ENCODE measurements at places on chromosomes 16 and 17. TPM values are rescaled to one million over a fixed set of nuclear protein-coding genes. Genes with fewer than 3 reads are reported as not detected.
A peak's percentile ranks its signal among the peaks of the same experiment; 100 is the strongest.

DNA sequence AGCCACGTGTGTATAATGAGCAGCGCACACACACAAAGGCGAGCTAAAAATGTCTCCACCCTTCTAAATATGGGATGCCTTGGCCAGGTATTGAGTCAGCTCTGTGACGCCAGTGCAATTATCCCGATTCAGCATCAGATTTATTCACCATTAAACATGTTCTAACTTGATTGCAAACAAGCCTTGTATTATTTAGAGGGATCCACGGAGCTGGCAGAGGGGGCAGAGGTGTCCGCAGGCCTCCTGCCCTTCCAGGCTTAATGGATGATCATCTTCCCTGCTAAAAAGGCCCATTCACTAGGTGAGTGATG, 591.7 kb downstream of the MAF start:
- DNase-seq = no peak
- no peaks in the 10 kb centered on the region for H3K36me3 ChIP-seq
- H3K27me3 ChIP-seq = no peaks in the 10 kb centered on the region
- H3K4me3 ChIP-seq = no peak overlapping the region

DNA sequence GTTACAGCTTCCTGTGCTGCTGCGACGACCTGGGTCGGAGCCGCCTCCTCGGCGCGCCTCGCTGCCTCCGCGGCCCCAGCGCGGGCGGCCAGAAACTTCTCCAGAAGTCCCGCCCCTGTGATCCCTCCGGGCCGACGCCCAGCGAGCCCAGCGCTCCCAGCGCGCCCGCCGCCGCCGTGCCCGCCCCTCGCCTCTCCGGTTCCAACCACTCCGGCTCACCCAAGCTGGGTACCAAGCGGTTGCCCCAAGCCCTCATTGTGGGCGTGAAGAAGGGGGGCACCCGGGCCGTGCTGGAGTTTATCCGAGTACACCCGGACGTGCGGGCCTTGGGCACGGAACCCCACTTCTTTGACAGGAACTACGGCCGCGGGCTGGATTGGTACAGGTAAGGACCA, 746 bp downstream of the HS3ST2 start:
- peaks cover 19% of the 10 kb centered on the region for H3K27me3 ChIP-seq
- peak overlapping the region; percentile 74 for H3K4me3 ChIP-seq
- H3K27ac ChIP-seq = no peak overlapping the region
- H3K36me3 ChIP-seq = no peaks in the 10 kb centered on the region

DNA sequence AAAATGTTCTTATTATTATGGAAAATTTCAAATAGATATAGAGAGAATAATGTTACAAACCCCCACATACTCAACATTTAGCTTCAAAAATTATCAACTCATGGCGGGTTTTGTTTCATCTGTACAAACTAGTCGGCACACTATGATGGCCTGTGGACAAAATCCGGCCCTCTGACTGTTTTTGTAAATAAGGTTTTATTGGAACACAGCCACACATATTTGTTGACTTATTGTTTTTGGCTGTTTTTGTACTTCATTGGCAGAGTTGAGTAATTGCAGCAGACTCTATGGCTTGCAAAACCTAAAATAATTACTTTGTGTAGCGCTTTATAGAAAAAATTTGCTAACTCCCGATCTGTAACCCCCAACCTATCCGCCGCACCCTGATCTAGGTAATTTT, 41.4 kb upstream of the CLEC18A start:
- H3K36me3 ChIP-seq = no peaks in the 10 kb centered on the region
- no peak overlapping the region for H3K4me3 ChIP-seq
- H3K27ac ChIP-seq = no peak overlapping the region

Gene RAB40C
- 17.8 TPM for total RNA-seq

Gene APOH
- total RNA-seq = not detected

- no peaks in the 10 kb centered on the region for H3K36me3 ChIP-seq
- H3K27ac ChIP-seq = no peak overlapping the region
- no peaks in the 10 kb centered on the region for H3K4me1 ChIP-seq
- no peak for DNase-seq
- no peak overlapping the region for H3K4me3 ChIP-seq
These were observed 204.8 kb upstream of the COX10 start for GRCh38 chr17:13864521-13864920.

DNA sequence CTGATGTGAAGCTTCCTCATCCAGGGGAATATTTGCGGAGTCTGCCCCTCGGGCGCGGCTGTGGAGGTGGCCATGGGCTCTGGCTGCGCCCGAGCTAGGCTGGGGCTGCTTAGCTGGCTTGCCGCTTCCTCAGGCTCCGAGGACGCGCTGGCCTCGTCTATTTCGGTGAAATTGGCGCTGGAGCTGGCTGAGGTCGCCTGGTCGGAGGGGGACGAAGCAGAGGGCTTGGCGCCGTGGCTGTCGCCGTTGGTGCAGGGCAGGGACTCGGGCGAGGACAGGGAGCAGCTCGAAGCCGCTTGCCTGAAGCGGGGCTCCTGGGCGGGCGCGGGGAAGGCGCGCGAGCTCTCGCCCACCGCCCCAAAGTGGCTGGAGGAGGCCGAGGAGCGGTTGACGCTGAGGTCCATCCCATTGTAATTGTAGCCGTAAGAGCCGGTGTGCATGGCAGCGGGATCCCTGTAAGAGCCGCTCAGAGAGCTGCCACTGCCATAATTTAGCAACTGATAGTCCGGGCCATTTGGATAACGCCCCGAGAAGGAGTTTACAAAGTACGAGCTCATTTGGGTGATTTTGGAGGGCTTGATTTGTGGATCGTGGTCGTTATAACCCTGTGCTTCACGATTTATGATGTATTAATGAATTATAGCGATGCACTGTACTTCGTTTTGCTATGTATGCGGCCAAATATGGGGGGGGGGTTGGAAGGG, at the start of gene HOXB5:
TSS of gene HOXB5 (minus strand) at position 654 of the 704 bp plus-strand sequence. CDS start at position 557, 97 bp downstream.
- no peaks in the 10 kb centered on the region for H3K36me3 ChIP-seq
- peaks cover 3% of the 10 kb centered on the region for H3K4me1 ChIP-seq
- no peak within 1 kb of the TSS for H3K27ac ChIP-seq
- peaks cover 96% of the 10 kb centered on the region for H3K27me3 ChIP-seq
- no peak within 1 kb of the TSS for H3K4me3 ChIP-seq

Gene HAP1
- 3.8 TPM for total RNA-seq

Gene LPO
- total RNA-seq = 0.52 TPM

DNA sequence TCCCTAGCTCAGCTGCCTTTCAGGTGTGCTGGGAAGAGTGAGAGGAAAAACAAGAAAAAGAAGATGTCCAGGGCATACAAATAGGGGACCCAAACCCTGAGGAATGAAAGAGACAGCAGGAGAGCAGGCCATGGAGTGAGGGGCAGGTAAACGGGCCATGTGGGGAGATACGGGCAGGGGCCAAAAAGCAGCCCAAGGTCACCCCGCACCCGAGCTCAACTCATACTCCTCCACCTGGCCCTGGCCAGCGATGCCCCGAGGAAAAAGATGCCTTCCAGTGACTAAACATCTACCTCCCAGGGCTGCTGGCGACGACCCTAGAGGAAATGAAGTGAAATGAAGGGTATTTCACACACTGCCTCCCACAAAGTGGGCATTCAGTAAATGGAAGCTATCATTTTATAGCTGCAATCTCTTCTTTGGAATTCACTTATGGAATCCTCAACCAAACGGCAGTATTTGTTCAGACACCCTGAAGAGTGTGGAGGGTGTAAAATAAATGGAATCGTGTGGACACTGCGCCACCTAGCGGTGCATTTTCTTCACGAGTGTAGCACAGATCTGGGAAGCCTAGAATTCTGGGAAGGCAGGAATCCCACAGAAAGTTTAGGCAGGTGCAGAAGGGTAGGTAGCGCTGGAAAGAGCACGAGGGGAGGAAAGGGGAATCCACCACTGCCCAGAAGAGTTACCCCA, 14.9 kb downstream of the ELAC2 start:
- H3K4me3 ChIP-seq = no peak overlapping the region
- no peaks in the 10 kb centered on the region for H3K27me3 ChIP-seq
- H3K36me3 ChIP-seq = peaks cover 60% of the 10 kb centered on the region
- peak; percentile 25 for DNase-seq

Gene GPR139
- total RNA-seq = 0.84 TPM

- no peak for DNase-seq
- no peak overlapping the region for H3K4me3 ChIP-seq
- H3K36me3 ChIP-seq = peaks cover 7% of the 10 kb centered on the region
- H3K27me3 ChIP-seq = no peaks in the 10 kb centered on the region
These were observed 6.8 kb downstream of the AXIN1 start for GRCh38 chr16:345772-346171.

Gene PDIA2
- 1.3 TPM for total RNA-seq

GRCh38 chr17:15662681-15663080, 21.4 kb downstream of the TRIM16 start:
- DNase-seq = no peak
- no peak overlapping the region for H3K27ac ChIP-seq
- H3K27me3 ChIP-seq = no peaks in the 10 kb centered on the region
- H3K4me1 ChIP-seq = no peaks in the 10 kb centered on the region

DNA sequence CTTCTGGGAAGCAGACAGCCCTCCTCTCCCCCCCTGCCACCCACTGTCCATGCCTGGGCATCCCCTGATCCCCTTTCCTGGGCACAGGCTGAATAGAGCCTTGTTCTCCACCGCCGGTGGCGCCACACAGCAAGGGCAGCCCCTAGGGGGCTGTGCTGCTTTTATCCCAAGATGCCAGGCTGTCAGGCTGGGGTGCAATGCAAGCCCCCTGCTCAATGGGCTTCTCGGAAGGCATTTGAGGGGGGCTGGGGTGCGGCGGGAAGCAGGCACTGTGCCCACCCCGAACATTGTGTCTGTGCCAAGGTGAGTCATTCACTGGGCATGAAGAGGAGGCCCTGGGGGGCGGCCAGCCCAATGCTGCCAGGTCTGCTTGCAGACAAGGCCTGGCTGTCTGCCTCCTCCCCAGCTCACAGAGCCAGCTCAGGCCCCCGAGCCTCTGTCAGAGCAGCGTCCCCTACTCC, 1.5 kb upstream of the GFAP start:
- no peaks in the 10 kb centered on the region for H3K36me3 ChIP-seq
- DNase-seq = no peak
- no peak overlapping the region for H3K4me3 ChIP-seq
- H3K27ac ChIP-seq = no peak overlapping the region
- peaks cover 9% of the 10 kb centered on the region for H3K4me1 ChIP-seq
- peaks cover 13% of the 10 kb centered on the region for H3K27me3 ChIP-seq

DNA sequence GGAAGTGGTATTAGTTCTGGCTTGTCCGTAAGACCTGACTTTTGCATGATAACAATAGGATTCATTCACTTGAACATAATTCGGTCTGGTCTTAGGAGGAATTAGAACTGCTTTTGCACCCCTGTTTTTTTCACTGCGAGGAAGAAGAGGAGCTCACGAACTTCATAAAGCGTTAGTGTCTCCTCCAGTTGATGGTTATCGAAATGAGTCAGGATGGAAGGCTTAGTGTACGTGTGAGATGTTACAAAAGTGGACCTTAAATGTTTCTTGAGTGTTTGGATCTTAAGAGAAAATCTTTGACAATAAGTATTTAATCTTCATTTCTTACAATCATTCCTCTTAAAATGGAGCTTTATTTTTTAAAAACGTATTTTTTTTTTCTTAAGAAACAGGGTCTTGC, 52.8 kb downstream of the USP10 start:
- H3K4me1 ChIP-seq = no peaks in the 10 kb centered on the region
- no peak for DNase-seq
- no peak overlapping the region for H3K4me3 ChIP-seq
- H3K27me3 ChIP-seq = no peaks in the 10 kb centered on the region
- no peaks in the 10 kb centered on the region for H3K36me3 ChIP-seq

DNA sequence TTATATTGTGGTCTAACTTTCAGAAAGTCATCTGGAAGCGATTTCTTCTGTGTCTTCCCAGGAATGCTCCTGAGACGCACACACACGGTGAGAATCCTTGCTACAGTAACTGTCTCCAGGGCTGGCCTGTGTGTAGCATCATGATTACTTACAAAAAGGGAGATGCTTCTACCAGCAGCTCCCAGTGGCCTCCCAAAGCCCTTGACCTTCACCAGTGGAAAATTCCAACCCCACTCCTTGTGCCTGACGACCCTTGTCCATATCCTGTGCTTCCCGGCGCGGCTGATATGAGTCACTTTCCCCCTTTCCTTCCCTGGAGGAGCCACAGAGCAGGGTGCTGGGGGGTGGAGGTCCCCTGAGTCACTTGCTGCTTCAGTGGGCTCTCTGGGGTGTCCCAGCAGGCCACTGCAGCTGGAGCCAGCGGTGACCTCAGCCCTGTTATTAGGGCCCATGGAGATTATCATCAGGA, 22.1 kb upstream of the NAT9 start:
- no peaks in the 10 kb centered on the region for H3K27me3 ChIP-seq
- H3K4me1 ChIP-seq = no peaks in the 10 kb centered on the region
- DNase-seq = no peak
- no peak overlapping the region for H3K27ac ChIP-seq
- H3K4me3 ChIP-seq = no peak overlapping the region

Gene WFIKKN2
- not detected for total RNA-seq

Gene MT1M
- total RNA-seq = not detected

Gene KRTAP4-5
- not detected for total RNA-seq

GRCh38 chr17:64156670-64157069, 26.7 kb upstream of the ERN1 start:
- H3K27me3 ChIP-seq = no peaks in the 10 kb centered on the region
- H3K27ac ChIP-seq = no peak overlapping the region
- H3K4me1 ChIP-seq = 0 out of 2 replicates have a peak, but pooled peaks cover 2% of the 10 kb centered on the region
- no peak overlapping the region for H3K4me3 ChIP-seq
- 0 out of 2 replicates have a peak, but pooled peaks cover 3% of the 10 kb centered on the region for H3K36me3 ChIP-seq

DNA sequence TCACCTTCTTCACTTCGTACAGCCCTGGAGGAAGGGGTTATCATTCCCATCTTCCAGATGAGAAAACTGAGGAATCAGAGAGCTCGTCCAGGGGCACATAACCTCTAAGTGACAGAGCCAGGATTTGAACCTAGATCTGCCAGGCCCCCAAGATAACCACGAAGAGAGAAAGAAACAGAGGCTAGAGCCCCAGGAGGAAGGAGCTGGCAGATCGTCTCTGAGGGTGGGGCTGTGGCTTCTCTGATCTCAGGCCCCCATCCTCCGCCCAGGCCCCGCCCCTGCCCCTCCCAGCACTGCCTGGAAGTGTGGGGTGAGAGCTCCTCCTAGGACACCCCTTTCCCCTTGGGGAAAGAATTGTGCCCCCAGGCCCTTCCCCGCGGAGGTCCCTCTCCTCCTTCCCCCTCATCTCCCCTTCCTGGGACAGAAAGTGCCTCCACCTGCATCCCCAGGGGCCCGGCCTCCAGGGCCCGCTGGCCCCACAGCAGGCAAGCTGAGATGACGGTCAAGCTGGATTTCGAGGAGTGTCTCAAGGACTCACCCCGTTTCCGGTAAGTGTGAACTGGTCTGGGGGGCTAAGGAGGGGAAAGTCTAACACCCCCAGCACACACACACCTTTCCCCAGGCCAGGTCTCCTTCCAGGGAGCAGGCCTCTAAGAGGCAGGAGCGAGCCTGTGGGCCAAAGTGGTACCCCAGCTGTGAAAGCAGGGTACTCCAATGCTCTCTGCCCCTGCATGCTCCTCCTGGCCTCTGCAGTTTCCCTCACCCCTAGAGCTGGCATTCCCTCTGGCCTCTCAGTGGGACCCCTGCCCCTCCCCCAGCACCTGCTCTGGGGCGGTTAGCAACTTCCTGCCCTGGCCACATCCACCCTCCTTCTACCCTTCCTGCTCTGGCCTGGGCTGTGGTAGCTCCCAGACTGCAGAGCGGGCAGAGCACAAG, at the start of gene ACAP1:
TSS of gene ACAP1 (plus strand) at position 290 of the 936 bp plus-strand sequence. CDS start at position 496, 206 bp downstream.
- H3K27me3 ChIP-seq = no peaks in the 10 kb centered on the region
- peaks cover 15% of the 10 kb centered on the region for H3K4me1 ChIP-seq
- peak within 1 kb of the TSS; percentile 51 for H3K27ac ChIP-seq
- DNase-seq = peak; percentile 44
- H3K36me3 ChIP-seq = no peaks in the 10 kb centered on the region

Gene GRIN2A
- 1.8 TPM for total RNA-seq

Gene SLC5A11
- 0.36 TPM for total RNA-seq

Gene SULT1A2
- 0.35 TPM for total RNA-seq

Gene PRAC2
- not detected for total RNA-seq

- no peaks in the 10 kb centered on the region for H3K36me3 ChIP-seq
- H3K27ac ChIP-seq = no peak within 1 kb of the TSS
- peak within 1 kb of the TSS; percentile 74 for H3K4me3 ChIP-seq
- peaks cover 38% of the 10 kb centered on the region for H3K4me1 ChIP-seq
- peaks cover 4% of the 10 kb centered on the region for H3K27me3 ChIP-seq
- no peak for DNase-seq
These were observed at the start of gene SNN for GRCh38 chr16:11667824-11668622. TSS of gene SNN (plus strand) at chr16:11668455. CDS start at chr16:11676060, 7,605 bp downstream.
